IPS DF 19.7 (cell line): ENCODE measurements at places on chromosomes 13 and 19.

DNA sequence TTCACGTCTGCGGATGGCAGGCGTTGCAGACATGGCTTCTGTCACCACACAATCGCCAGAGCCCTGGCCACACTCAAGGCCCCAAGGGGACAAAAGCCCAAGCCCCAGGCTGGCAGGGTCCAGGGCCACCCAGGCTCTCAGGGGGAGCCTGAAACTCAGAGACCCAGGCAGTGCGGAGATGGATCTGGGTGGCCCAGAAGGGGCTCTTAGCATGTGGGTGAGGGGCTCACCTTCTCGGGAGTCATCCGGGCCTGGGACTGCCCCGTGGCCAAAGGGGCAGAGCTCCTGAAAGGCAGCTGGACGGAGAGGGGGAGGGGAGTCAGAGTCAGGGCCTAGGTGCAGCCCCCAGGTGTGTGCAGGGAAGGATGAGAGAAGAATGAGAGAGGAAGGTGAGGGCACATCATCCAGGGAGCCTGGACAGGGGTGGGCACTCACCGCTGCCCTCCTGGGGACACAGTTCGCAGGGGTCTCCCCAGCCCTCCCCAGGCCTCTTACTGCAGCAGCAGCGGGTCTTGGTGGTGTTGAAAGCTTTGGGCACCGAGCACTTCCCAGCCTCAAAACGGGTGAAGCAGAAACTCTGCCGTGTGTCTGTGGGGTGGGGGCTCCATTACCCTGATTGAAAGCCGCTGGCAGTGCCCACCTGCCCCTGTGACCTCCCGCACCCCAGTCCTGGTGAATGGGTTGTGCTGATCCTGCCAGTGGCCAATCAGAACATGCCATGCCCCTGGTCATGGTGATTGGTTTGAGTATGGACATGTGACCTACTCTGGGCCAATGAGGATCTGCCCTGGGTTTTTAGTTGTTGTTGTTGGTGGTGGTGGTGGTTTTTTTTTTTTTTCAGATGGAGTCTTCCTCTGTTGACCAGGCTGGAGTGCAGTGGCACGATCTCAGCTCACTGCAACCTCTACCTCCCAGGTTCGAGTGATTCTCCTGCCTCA lies 37.4 kb downstream of the CCL25 start:
- no peak for DNase-seq

- DNase-seq: no peak
These were observed at the start of gene B3GNT8 for GRCh38 chr19:41426952-41427646. Gene B3GNT8, minus strand, starts transcription at chr19:41427374. Its CDS starts 596 bp downstream, at chr19:41426778.

GRCh38 chr19:47540748-47541147 lies 25.9 kb upstream of the NAPA start:
- no peak for DNase-seq

DNA sequence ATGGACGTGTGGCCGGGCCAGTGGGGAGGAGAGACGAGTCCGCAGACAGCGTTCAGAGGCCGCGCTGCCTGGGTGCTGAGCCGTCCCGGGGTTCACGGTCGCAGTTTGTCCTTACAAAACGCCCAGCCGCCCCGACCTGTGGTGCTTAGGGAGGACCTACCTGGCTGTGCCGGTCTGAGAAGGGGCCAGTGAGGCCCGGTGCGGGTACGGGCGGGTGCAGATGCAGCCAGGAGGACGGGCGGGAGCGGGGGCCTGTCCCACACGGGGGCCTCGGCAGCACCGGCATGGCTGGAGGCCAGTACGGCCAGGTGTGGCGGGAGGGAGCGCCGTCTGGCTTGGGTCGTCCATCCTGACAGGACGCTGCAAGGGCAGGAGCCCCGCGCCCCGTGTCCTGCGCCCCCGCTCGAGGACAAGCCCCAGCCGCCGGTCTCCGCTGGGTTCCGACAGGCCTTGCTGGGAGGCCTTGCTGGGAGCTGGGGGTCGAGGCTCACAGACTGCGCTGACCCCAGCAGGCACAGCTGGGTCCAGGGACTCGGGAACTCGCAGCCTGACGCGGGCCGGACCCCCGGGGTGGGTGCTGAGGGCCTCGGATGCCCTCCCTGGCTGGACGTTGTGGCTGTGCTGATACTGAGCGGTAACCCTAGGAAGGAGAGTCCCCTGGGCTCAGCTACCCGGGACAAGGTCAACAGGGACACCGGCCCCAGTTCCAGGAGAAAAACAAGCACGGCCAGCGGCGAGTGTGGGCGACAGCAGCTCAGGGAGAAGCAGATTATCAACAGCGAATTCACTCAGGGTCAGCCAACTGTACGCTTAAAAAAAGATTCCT lies 5.3 kb upstream of the PROZ start:
- DNase-seq: no peak

DNA sequence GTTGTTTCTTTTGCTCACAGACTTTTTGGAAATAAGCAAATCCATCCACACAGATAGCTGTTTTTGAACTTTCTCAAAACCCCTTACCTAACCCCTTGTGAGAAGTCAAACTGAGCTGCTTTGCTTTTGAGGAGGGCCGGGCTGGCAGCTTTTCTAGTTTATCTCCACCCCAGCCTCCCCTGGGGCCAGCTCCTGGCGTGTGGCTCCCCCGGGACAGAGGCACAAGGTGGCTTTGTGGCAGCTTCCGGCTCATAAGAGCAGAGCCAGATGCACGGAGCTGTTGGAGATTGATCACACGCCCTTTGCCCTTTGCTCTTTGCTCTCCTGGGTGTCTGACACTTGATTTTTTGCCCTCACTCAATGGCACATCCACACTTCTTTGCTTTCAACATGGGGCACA lies 24.9 kb upstream of the RNF113B start:
- DNase-seq: no peak

DNA sequence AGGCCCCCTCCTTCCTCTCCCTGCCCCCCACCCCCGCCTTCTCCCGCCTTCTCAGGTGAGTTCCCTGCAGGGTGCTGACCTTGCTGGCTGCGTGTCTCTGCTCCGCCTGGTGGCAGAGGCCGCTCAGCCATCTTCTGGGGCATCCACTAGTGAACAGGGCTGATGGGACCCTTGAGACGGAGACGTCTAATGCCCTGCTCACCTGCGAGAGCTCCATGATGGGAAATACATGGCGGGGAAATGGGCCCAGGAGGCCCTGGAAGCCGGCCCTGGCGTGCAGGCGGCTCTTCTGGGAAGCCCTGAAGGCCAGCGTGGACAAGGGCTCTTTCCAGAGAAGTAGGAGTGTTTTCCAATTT lies 15.2 kb upstream of the F7 start:
- DNase-seq: no peak

- peak; percentile 3 for DNase-seq
These were observed 183.7 kb upstream of the LSM14A start for GRCh38 chr19:33988601-33989000.

GRCh38 chr19:37309834-37310575 lies 60.9 kb upstream of the ZNF527 start:
- DNase-seq: no peak

GRCh38 chr13:93307651-93308050 lies 81.0 kb downstream of the GPC6 start:
- DNase-seq: no peak
